ENCODE measurements at places on chromosomes 6 and 20.

- DNase-seq: no peak
These were observed 109.1 kb downstream of the TSHZ2 start for GRCh38 chr20:53080969-53081871.

DNA sequence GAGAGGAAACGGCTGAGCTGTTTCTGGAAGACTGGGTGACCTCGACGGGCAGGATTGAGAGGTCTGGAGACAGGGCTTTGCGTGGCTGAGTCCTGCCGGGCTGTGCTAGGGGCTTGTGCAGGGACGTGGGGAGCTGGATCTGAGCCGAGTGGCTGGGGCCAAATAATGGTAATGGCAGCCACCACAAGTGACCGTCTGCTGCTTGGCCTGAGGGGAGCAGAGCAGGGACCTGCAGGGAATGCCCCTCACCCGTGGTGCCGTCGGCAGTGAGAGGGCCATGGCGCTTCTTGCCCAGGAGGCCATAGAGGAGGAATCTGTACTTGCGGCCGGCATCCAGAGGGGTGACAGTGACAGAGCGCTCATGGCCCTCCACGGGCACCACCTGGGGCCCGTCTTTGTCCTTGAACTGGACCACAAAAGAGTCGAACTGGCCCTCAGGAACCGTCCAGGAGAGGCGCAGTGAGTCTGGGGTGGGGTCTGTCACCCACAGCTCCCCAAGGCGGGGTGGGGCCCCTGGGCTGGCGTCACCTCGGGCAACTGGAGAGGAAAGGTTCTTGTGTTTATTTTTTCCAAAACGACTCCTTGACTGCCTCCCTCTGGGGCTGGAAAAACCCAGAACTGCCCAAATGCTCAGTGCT is 31.8 kb downstream of the CYP21A2 start:
- peak; percentile 7 for DNase-seq

GRCh38 chr6:116572162-116572561 is 858 bp downstream of the RWDD1 start:
- DNase-seq: no peak

DNA sequence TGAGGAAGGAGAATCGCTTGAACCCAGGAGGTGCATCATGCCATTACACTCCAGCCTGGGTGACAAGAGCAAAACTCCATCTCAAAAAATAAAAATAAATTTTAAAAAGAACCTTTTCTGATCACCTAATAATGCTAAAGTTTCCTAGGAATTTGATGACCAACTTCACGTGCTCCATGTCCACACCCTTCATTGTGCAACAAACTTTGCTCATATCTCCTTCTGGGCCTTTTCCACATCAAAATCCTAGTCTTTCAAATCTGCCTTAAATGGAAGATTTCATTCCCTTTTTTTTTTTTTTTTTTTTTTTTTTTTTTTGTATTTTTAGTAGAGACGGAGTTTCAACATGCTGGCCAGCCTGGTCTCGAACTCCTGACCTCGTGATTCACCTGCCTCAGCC is 112.5 kb upstream of the LOC128125822 start:
- DNase-seq: no peak

DNA sequence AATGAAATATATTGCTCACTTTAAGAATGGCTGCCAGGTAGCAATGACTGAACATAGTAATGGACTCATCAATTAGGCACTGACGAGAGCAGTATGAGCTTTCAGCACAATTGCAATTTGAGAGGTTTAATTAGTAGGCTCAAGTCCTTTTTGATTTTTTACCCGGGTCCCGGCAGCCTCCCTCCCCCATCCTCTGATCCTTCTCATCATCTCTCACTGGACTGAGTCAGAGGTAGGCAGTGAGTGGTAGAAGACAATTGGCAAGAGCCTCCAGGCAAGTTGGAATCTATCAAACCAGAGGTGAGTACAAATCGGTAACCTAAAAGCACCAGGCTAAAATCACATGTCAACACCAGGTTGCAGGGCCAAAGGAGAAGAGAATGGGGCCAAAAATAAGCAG is 107.9 kb downstream of the DCDC2 start:
- DNase-seq: no peak
